ENCODE measurements at places on chromosomes 7 and 10.

GRCh38 chr7:119046068-119046467, 821.6 kb downstream of the ANKRD7 start:
- DNase-seq = no peak

- no peak for DNase-seq
These were observed 98.0 kb downstream of the CTBP2 start for GRCh38 chr10:125062227-125062913.

GRCh38 chr10:43671659-43672531, 23.2 kb upstream of the ZNF32 start:
- DNase-seq = no peak

DNA sequence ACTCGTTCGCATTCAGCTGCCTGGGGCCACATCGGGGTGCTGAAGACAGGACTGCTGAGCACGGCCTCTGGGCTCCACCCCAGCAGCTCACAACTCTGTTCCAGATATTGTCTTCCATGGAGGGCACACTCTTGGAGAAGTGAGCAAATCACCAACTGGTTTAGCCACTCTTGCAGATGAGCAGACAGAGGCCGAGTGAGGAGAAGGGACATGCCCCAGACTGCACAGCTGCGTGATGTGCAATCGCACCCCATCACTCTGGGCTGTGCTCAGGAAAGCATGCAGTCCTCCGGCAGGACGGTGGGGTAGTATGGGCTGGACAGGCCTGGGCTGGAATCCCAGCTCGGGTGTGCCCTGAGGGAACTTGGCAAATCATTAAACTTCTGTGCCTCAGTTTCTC, 111.6 kb downstream of the FAM53B start:
- no peak for DNase-seq

- no peak for DNase-seq
These were observed 15.5 kb downstream of the TAS2R40 start for GRCh38 chr7:143237366-143237765.

GRCh38 chr10:125166658-125167057, 6.3 kb upstream of the CTBP2 start:
- no peak for DNase-seq

DNA sequence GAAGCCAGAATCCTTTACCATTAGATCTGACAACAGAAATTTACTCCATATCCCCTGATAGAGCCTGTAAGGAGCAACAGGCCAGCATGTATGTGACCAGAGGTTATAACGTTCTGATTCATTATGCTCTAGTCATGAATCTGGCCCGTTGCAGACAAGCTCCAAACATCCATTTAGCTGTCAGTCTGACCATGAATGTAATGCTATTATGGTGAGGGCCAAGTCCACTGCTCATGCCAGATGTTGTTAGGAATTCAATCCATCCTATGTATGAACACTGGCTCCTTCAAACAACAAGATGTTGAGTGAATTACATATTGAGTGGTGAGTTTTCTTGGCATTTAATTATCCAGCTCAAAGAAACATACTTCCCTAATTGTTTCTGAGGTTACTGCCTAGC, 610.1 kb upstream of the ANKRD30A start:
- DNase-seq = no peak

DNA sequence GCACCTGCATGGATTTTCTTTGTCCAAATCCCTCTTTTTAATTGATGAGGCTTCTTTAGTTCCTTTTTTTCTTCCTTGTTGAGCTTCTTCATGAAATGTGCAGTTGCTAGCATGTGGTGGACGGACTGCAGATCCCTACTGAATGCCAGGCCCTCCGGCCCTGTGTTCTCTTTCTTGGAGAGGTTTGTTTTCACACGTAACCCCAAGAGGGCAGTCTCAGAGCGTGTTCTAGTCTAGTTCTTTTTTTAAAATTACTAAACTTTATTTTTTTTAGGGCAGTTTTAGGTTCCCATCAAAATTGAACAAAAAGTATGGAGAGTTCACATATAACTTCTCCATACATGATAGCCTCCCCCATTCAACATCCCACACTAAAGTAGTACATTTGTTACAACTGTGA, 190.0 kb downstream of the CFTR start:
- no peak for DNase-seq

- no peak for DNase-seq
These were observed 27.3 kb upstream of the KMT2C start for GRCh38 chr7:152462995-152463708.

DNA sequence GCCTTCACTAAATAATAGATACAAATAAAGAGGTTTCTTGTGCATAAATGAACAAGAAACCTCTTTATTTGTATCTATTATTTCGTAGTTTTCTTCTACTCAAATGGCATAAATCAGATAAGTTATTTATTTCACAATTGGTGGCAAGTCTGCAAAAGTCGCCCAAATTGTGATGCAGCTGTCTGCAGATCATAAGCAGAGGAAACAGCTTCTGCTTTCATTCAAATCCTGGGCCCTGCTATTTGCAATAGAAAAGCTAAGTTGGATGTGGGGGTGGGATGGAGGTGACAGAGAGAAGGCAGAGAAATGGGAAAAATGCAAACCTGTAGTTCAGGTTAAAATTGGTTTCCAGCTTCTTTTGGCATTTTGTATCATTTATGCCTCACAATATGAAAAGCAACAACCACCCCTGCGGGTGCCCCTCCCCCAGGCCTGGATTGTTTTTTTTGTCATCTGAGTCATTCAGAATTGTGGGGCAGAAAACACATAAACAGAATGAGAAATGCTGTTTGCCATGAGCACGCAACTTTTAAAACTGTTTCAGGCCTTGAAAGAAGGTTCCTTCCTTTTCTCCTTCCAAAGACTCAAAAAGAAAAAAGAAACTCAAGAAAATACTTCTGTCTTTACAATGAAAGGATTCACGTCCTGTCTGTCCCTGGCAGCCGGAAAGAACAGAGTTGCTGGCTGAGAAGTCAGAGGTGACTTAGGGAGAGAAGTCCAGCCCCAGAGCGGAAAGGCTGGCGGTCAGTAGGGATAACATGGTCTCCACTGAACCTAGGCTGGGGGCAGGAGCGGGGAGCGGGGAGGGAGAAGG, 132.9 kb downstream of the BAMBI start:
- no peak for DNase-seq

GRCh38 chr10:20624642-20625041, 272.5 kb downstream of the NEBL start:
- DNase-seq = no peak

GRCh38 chr10:30047924-30048531, 11.4 kb downstream of the JCAD start:
- no peak for DNase-seq

DNA sequence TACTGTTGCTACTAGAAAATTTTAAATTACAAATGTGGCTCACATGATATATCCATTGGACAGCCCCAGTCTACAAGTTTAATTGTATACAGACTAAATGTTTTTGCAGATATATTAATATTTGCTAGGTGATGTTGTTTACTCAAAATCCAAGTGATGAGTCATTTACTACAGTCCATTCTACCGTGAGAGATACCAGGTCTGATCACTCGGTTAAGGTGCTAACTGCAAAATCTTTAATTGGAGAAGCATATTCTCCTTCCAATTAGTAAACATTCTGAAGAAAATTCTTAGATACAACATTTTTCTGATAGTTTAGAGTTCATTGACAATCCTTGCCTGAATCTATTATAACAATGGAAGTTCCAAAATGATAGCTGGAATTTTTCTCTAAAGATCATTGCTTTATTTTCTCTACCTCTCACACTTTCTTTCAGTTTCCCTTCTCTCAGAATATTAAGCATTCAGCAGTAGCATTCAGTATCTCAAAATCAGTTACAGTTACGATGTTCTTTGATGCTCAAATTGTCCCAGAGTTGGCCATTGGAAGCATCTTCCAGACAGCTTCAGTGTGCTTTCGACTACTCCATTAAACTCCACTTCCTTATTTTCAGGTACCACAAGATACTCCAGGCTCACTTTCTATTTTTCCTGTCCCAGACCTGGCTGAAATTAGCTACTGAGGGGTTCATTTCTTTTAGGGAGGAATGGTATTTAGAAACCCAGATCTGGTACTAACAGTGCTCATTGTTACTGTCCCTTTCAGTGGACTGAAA, 2.3 kb downstream of the ABCB1 start:
- no peak for DNase-seq
